ENCODE measurements at places on chromosomes 11 and 22.

- no peak for DNase-seq
These were observed 424.6 kb downstream of the BRD1 start for GRCh38 chr22:49403102-49403501.

- DNase-seq, result no peak
These were observed 361 bp downstream of the SRPRA start for GRCh38 chr11:126268361-126268707.

- DNase-seq, result no peak
These were observed at the start of gene LIF for GRCh38 chr22:30245985-30246813. Gene LIF (minus strand): TSS chr22:30246759. CDS start chr22:30246695, 64 bp downstream.

GRCh38 chr11:36341915-36342314, 45.8 kb downstream of the PRR5L start:
- DNase-seq, result no peak

GRCh38 chr22:38220163-38220562, 18.4 kb downstream of the MAFF start:
- DNase-seq, result no peak
